ENCODE measurements at places on chromosomes 12 and 14.

DNA sequence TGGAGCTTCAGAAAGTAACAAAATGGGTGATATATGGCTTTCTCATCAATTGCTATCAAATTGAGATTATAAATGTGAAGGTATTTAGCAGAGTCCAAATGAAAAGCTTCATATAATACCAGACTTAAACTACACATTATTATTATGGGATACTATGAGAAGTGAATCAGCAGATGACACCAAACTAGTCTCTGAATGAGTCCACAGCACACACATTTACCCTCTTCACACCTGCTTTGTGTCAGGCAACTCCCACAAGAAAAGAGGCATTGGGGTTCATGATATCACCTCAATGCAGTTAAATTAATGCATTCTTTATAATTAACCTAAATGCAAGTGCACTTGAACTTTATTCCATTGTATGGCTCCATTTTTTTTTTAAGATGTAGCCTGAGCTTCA is 330.5 kb downstream of the BCL11B start:
- DNase-seq, result no peak

GRCh38 chr14:100159094-100159864 is at the start of gene DEGS2:
Gene DEGS2, minus strand, starts transcription at chr14:100159645. Its CDS starts 58 bp downstream, at chr14:100159587.
- DNase-seq, result no peak

- no peak for DNase-seq
Observed at GRCh38 chr14:102212356-102212755, 72.7 kb downstream of the WDR20 start.

GRCh38 chr12:53145383-53146260 is 34.9 kb upstream of the ZNF740 start:
- no peak for DNase-seq
